ENCODE measurements at places on chromosomes 4 and X.

DNA sequence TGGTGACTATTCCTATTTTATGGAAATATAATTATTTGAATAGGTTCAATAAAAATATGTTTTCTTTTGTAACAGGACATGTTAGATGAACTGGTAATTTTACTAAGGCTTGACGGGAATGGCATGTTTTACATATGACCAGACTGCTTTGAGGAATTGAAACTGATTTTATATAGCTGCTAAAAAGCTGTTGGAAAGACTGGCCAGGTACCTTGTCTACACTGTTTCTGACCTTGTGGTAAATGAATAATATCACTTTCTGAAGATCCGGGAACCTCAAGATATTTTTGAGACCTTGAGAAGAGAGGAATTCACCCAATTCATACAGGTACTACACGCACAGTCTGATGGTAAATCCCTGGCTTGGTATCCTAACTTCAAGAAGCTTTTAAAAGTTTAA, 42.1 kb upstream of the USP46 start:
- no peak for DNase-seq

GRCh38 chrX:30824275-30824674, 64.8 kb downstream of the TAB3 start:
- DNase-seq = no peak

DNA sequence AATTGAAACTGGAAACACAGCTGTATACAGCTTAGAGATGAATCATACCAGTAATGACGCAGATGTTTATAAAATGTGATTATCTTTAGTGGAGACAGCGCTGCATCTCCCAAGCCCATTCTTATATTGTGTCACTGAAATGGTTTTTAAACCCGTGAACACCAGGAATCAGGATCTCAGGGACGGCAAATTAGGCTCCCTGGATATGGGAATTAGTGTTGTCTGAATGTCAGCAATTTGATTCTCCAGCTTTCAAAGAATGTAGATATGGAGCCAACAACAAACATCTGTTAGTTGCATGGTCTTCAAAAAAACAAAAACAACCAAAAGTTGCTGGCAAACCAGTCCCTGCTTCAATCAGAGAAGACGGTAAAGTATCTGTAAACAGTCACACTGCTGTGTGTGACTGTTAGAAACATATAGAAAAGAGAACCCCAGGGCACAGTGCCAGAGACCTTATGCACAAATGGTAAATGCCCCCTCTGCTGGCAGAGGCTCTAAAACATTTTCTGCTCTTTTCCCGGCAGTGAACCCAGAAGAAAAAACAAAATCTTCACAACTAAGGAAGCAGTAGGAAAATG, 351.9 kb upstream of the FTHL17 start:
- DNase-seq = no peak

DNA sequence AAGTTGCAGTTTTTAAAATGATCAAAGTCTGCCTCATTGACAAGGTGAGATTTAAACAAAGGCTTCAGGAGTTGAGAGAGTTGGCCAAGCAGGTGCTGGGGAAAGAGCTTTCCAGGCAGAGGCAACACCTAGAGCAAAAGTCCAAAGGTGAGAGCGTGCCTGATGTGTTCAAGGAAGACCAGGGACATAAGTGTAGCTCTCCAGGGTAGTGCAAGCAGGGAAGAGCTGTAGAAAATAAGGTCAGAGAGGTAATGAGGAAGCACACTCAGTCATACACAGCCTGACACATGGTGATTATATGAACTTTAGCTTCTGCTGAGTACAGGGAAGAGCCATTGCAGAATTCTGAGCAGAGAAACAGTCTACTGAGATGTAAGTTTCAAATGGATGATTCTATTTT, 265.0 kb upstream of the NWD2 start:
- DNase-seq = no peak

GRCh38 chrX:139889760-139890159, 43.1 kb downstream of the ATP11C start:
- no peak for DNase-seq

DNA sequence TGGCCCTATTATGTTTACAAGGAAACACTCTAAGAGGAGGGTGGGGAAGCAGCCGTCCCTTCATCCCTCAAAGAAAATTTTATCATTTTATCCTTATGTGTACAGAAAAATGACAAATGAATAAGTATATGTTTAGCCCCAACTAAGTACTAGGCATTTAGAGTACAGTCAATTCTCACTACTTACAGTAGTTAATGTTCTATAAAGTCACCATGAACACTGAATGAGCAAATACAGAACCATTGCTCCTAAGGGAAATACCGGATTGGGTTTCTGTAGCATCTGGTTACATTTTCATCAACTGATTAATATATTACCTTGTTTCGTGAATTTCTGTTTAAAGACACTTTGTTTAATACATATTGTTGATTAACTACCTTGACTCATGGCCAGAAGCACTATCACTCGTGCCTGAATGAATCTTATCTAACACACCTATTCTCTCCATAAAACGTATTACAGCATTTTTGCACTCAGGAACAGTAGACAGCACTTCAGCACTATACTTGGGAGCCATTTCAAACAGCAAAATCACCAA, 109.3 kb downstream of the ASB9 start:
- no peak for DNase-seq

- DNase-seq = no peak
Measured at GRCh38 chrX:72641611-72642010, 69.0 kb upstream of the HDAC8 start.

DNA sequence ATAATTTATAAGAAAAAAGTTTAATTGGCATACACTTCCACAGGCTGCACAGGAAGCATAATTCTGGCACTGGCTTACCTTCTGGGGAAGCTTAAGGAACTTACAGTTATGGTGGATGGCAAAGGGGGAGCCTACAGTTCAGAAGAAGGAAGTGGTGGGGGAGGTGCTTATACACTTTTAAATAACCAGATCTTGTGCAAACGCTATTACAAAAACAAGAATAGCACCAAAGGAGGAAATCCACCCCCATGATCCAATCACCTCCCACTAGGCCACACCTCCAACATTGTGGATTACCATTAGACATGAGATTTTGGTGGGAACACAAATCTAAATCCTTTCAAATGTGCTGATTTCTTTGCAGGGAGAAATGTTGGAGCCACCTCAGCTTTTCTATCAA, 287.7 kb downstream of the CPXCR1 start:
- no peak for DNase-seq

DNA sequence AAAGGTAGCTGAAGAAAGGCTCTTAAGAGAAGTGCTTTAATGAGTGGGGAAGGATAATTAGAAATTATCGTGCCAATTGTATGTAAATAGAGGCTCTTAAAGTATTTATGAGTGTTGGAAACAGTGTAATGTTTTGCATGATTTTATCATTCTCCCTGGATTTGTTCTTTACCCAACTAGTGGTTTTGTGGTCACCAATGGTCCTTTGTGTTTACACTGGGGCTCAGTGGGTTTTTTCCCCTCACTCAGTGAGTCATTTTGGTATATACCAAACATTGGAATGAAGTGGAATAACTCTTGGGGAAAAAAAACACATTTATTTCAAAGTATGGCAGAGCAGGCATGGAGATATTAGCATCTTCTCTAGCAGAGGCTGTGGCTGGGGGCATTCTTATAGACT, 20.8 kb upstream of the LGI2 start:
- DNase-seq = no peak

- no peak for DNase-seq
Measured at GRCh38 chr4:120622601-120623000, 299.9 kb downstream of the PRDM5 start.

DNA sequence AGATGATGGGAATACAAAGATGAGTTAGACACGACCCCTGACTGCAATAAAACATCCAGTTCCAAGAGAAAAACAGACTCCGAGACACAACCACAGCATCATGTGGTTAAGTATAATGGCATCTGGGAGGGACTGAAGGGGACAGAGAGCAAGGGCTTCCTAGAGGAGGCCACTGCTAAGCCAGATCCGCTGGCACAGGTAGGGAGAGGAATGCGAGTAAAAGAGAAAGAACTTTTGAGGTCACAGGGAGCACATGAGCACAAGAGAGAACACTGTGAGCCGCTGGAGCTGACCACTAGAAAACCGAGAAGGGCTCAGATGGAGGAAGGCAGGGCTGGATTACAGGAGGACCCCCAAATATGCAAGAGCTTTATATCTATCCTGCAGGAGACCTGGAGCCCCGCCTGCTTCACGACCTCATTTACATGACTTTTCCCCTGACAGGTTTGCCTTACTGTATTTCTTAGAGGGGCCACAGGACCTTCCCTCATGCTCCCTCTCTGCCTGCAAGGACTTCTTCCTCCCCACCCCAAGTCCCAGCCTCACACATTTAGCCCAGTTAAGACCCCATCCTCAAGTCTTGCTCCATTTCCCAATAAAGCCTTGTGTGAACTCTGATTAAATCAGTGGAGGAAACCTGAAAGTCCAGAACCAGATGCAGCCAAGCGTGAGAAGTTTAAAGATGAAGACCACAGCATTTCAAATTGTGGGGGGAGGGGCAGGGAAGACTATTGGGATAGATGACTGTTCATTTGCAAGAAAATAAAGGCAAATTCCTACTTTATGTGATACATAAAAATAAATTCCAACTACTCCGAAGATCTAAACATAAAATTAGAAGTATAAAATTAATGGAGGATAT, 29.6 kb downstream of the MFAP3L start:
- no peak for DNase-seq

DNA sequence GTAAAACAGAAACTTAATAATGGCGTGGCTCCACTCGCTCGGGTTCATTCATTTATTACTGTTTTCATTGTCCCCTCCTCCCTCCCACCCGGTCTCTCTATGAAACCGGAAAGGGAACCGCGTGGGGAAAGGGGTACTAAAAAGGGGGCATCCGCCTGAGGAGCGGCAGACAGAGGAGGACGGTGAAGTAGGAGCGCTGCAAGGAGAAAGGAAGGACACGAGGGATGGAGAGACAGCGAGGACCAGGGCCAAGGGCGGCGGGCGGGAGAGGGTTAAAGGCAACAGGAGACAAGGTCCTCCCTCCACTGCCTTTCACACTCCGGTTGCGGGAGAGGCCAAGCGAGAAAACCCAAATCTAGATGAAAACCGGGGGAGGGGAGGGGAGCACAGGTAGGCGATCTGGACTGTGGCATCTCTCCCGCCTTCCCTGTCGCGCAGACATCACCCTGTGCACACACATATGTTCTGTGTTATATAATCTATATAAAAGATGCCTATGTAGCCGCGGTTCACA, 829 bp downstream of the ELOVL6 start:
- DNase-seq = no peak

DNA sequence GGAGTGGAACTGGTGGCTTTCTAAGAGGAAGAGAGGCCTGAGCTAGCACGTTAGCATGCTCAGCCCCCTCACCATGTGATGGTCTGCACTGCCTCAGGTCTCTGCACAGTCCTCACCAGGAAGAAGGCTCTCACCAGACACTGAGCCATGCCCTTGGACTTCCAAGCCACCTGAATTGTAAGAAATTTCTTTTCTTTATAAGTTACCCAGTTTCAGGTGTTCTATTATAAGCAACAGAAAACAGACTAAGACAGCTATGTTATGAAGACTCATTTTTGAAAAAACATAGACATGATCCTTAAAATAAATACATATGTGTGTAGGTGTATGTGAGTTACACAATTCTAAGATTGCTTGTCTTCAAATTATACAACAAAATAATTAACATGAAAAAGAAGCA, 74.7 kb downstream of the CEP44 start:
- no peak for DNase-seq

GRCh38 chr4:13047591-13047990, 436.5 kb downstream of the RAB28 start:
- DNase-seq = no peak

GRCh38 chr4:185550933-185551332, 15.6 kb upstream of the PDLIM3 start:
- no peak for DNase-seq

- DNase-seq = no peak
Measured at GRCh38 chr4:184807256-184807655, 18.5 kb downstream of the ACSL1 start.

DNA sequence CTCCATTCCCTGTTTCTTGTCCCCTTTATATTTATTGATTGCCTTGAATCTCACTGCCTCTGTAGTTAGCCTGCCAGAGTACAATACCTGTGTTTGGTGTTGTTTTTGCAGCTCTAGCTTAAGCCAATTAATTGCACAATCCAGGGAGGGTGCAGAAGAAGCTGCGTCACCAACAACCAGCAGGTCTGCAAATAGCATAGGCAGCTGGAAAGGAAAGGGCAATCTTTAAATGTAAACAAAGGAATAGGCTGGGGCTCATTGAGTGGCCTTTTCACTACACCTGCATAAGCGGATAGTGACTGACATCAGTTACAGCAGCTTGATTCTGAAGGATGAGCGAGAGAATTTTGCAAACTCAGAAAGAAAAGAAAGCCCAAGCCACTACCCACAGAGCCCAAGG, 106.8 kb upstream of the RAI2 start:
- no peak for DNase-seq

GRCh38 chr4:53309321-53310040, 56.4 kb downstream of the SCFD2 start:
- DNase-seq = no peak

GRCh38 chr4:55437356-55437796, 41.6 kb downstream of the TMEM165 start:
- no peak for DNase-seq

- peak; percentile 45 for DNase-seq
Measured at GRCh38 chr4:83604321-83604720, 68.4 kb downstream of the GPAT3 start.

DNA sequence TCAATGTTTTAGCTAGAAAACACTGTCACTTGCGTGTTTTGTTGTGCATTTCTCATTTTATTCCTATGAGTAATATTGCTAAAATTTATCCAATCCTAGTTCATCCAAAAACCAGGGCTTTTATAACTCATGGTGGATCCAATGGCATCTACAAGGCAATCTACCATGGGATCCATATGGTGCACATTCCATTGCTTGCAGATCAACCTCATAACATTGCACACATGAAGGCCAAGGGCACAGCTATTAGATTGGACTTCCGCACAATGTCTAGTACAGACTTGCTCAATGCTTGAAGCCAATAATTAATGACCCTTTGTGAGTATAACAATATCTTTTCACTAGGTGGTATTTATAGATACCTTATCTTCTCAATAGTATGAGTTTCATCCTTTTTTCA, 57.2 kb upstream of the UGT2B7 start:
- DNase-seq = no peak

DNA sequence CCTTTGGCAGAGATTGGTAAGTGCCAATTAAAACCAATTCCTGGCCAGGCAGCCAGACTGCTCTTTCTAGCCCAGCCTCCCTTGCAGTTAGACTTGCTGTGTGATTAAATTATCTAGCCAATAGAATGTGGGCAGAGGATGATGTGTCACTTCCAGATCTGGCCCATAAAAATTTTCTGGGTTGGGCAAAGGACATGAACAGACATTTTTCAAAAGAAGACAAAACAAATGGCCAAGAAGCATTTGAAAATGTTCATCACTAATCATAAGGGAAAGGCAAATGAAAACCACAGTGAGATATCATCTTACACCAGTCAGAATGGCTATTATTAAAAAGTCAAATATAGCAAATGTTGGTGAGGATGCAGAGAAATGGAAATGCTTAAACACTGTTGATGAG, 71.4 kb upstream of the STIM2 start:
- DNase-seq = no peak

- peak; percentile 6 for DNase-seq
Measured at GRCh38 chrX:45851434-45851991, 650.8 kb upstream of the DIPK2B start.

GRCh38 chr4:80097400-80098177, 24.6 kb upstream of the ANTXR2 start:
- DNase-seq = no peak

GRCh38 chr4:107213880-107214279, 177.8 kb upstream of the DKK2 start:
- DNase-seq = no peak

All from CD14-positive monocyte (primary cell).